ENCODE measurements at places on chromosomes 3 and 15.
A peak's percentile ranks its signal among the peaks of the same experiment; 100 is the strongest.

GRCh38 chr3:146124126-146124801 is 36.7 kb downstream of the PLOD2 start:
- DNase-seq = peak; percentile 67

- no peak for DNase-seq
Measured at GRCh38 chr3:177322881-177323280, 125.6 kb upstream of the TBL1XR1 start.

GRCh38 chr3:118987477-118987876 is 47.2 kb downstream of the IGSF11 start:
- DNase-seq = peak; percentile 10

- no peak for DNase-seq
Measured at GRCh38 chr3:122943828-122944190, 83.8 kb downstream of the SEMA5B start.

GRCh38 chr3:154571553-154572226 is 141.7 kb upstream of the GPR149 start:
- DNase-seq = no peak

- peak; percentile 31 for DNase-seq
Measured at GRCh38 chr3:31369637-31370379, 162.9 kb upstream of the STT3B start.

DNA sequence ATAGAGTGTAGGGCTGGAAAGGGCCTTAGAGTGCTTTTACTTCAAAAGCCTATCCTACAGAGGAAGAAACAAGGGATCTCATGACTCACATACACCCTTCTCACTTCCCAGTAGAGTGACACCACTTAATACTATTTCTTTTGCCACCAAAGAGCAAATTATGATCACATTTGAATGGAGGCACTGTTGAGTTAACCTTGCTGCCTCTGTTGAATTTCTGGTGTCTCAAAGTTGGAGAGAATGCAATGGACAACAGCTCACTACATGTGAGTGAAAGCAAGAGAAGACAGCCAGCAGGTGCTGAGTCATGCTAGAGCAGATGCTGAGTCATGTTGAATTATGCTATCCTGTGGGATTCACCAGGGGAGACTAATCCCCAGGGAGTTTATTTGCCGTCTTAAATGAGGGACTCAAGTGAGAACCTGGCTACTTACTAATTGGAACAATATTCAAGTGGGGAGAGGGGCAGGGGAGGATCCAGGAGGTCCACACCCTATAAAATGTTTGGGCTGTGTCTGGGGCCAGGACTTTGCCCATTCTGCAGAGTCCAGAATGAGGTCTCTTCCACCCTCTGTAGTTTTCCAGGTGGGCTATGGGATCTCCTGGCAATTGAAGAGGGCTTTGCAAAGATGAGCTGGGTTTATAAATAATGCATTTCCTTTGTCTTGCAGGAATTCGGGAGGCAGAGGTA is 35.8 kb downstream of the ST8SIA2 start:
- peak; percentile 6 for DNase-seq

DNA sequence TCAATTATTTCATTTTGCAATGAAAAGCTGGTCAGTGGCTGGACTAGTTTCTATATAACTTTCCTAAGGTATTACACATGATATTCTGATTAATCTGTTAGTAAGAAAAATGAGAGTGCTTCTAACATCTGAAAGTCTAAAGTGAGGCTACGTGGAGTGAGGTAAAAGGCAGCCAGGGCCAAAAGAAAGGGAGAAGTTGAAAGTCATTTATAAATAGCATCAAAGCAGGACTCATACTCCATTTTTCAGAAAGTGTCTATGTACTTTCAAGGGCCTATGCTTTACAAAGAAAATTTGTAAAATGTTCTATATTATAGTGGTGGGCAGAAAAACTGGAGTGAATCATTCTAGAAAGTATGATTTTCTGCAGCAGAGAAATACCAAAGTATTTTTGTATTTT is 80.0 kb downstream of the CSNK1G1 start:
- no peak for DNase-seq

- no peak for DNase-seq
Measured at GRCh38 chr3:17074559-17074958, 189.8 kb downstream of the PLCL2 start.

DNA sequence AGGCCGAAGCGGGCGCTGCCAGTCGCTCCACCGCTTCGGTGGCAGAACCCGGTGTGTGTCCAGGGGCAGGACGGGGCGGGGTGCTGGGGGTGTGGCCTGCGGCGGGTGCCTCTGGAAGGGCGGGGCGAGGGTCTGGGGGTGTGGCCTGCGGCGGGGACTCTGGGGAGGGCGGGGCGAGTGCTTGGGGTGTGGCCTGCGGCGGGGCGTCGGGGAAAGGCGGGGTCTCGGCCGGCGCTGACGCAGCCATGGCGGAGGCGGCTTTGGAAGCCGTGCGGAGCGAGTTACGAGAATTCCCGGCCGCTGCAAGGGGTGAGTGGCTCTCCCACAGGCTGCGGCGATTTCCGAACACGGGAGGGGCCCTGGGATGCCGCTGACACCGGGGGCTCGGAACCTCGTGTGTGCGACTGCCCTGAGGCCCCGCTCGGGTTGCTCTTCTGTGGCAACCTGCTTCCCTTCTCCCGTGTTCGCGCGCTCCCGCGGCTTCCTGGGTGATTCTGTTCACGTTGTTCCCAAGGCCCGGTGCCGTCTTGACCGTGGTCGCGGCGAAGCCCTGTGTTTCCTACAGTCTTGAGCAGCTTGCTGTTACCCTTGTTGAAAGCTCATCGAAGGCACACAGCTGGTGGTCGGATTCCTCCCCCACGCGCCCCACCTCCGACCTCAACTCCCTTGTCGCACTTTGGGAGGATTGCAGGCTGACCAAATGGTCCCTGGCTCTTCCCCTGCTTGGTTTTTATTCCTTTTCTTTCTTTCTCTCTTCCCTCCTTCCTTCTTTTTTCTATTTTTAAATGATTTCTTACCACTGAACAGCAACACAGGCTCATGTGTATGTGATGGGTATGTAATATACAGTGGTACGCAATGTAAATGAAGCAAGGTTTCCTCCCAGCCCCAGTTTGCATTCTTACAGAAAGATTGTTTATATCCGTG is at the start of gene JMJD7:
Gene JMJD7 (plus strand): TSS at position 213 of the 927 bp plus-strand sequence. CDS start 33 bp downstream, at position 246.
- peak; percentile 72 for DNase-seq

Measured in amniotic epithelial cell (primary cell).